ENCODE measurements at places on chromosomes 3 and 15. TPM values are rescaled to one million over a fixed set of nuclear protein-coding genes. Genes with fewer than 3 reads are reported as not detected.

Gene TGM4
- not detected for total RNA-seq

Gene CERS3
- total RNA-seq = 2.2 TPM

GRCh38 chr3:162684260-162684659 lies 1187.7 kb downstream of the OTOL1 start:
- no peaks in the 10 kb centered on the region for H3K27me3 ChIP-seq
- no peak for DNase-seq
- H3K4me1 ChIP-seq = peaks cover 23% of the 10 kb centered on the region
- H3K4me3 ChIP-seq = no peak overlapping the region

- H3K4me1 ChIP-seq = no peaks in the 10 kb centered on the region
- no peak overlapping the region for H3K27ac ChIP-seq
- DNase-seq = no peak
Measured at GRCh38 chr3:131544557-131544956, 41.8 kb upstream of the MRPL3 start.

DNA sequence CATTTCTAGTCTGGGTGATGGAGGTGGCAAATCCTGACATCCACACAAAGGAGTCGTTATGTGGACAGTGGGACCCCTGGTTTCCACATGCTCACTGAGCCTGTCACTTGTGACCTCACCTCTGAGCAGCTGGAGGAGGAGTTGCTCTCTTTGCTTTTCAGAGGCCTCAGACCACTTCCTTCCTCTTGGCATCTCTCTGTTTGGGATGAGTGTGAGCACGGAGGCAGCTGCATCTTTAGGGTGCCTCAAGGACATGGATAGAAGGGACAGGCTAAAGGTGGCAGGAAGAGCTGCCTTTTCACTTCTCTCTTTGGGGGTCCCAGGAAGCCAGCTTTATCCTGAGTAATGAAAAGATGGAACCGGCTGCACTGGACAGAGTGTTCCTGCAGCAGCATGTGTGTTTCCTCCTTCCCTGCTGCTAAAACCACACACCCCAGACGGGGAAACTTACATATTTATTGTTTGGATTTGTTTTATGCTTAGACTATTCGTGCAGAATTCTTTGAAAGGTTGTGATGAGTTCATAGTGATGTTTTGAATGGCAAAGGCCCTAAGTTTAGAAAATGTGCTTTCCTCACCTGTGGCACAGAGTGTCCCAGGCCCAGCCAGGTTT lies 31.8 kb downstream of the GPR171 start:
- no peaks in the 10 kb centered on the region for H3K4me1 ChIP-seq
- no peaks in the 10 kb centered on the region for H3K36me3 ChIP-seq
- no peak overlapping the region for H3K27ac ChIP-seq
- no peaks in the 10 kb centered on the region for H3K27me3 ChIP-seq

- peaks cover 52% of the 10 kb centered on the region for H3K27me3 ChIP-seq
- H3K4me3 ChIP-seq = peak overlapping the region; percentile 95
- no peak overlapping the region for H3K27ac ChIP-seq
- DNase-seq = peak; percentile 75
- H3K4me1 ChIP-seq = peaks cover 4% of the 10 kb centered on the region
Measured at GRCh38 chr3:58236527-58237237, 910 bp upstream of the ABHD6 start.

GRCh38 chr3:123278446-123278845 lies 76.7 kb downstream of the SEC22A start:
- DNase-seq = no peak
- no peaks in the 10 kb centered on the region for H3K27me3 ChIP-seq
- H3K4me1 ChIP-seq = peaks cover 14% of the 10 kb centered on the region
- H3K27ac ChIP-seq = no peak overlapping the region
- H3K36me3 ChIP-seq = no peaks in the 10 kb centered on the region
- no peak overlapping the region for H3K4me3 ChIP-seq
